Omental fat pad (tissue), 4 donors: ENCODE measurements at places on chromosomes 2 and 18. TPM values are rescaled to one million over a fixed set of nuclear protein-coding genes. Genes with fewer than 3 reads are reported as not detected.

IL1RL1 gene
- total RNA-seq, result 66.2 TPM

SPEG gene
- 28.9 TPM for total RNA-seq

GRCh38 chr2:237501892-237502513, 15.0 kb downstream of the MLPH start:
- no peak for DNase-seq

DNA sequence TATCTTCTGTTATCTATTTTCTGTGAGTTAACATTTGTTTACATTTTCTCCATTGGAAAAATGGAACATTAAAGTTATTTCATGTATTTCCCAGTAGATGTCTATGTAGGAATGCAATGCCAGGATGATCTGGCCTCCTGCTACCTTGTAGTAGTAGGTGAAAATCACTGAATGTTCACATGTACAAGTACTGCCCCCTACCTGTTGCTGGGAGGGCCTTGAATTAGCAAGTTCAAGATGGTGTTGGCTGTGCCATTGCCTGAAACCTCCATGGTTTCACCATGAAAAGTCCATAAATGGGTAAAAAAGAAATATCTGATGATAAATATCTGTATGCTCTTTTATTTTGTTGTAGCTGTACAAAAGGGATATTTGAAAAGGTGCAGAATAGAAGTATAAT, 30.7 kb downstream of the XRCC5 start:
- DNase-seq, result no peak

DNA sequence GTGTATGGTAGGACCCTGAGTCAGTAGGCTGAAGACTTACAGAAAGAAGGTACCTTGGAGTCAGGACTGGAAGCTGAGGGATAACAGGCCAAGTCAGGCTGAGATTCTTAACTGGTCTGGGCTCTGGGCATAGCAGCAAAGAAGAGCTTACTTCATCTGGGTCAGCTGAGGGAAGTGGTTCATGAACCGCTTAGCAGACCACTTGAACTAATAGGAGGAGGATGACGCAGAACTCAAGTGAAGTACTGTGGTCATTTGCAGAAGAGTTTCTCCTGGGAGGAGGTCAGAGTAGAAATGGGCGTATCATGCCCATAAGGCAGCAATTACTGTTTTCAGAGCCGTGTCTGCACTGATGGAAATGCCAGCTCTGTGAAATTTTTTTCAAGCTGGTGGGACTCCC, 164.5 kb downstream of the LCLAT1 start:
- DNase-seq, result no peak
